Memory B cell (primary cell): ENCODE measurements at places on chromosomes 2 and 18.

DNA sequence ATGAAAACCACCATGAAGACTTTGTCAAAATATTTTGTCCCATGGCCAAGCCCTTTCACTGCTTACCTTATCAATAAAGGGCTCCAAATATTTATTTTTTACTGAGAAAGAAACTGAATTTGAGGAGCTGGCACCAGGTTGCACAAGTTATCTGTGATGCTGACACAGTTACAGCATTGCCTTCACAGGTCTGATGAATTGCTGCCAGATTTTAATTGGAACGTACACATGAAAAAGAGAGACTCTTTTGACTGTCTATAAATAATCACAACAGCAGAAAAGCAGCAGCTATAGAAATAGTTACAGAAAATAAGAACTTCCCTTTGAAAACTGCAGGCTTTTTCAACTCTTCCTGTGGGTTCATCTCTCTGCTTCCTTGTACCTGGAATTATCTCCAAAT, 23.9 kb downstream of the TMEM200C start:
- DNase-seq = no peak

GRCh38 chr18:43651057-43651456, 373.8 kb upstream of the SYT4 start:
- no peak for DNase-seq

DNA sequence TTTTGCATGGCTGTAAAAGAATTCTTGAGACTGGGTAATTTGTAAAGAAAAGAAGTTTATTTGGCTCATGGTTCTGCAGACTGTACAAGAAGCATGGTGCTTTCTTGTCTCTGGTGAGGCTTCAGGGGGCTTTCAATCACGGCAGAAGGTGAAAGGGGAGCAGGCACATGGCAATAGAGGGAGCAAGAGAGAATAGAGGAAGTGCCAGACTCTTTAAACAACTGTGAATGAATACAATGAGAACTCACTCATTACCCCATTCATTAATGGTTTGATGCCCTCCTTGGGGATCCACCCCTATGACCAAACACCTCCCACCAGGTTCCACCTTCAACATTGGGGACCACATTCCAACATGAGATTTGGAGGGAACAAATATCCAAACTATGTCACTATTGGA, 463.5 kb downstream of the MTX2 start:
- no peak for DNase-seq

GRCh38 chr2:162297925-162298552, 20.4 kb downstream of the IFIH1 start:
- peak; percentile 61 for DNase-seq

- DNase-seq = no peak
Observed at GRCh38 chr18:12462242-12462641, 54.5 kb downstream of the PRELID3A start.

- DNase-seq = no peak
Observed at GRCh38 chr18:27185025-27185763, at the start of gene CHST9. CHST9 (minus strand) TSS chr18:27185308; CDS start chr18:27142809, 42,499 bp downstream.

DNA sequence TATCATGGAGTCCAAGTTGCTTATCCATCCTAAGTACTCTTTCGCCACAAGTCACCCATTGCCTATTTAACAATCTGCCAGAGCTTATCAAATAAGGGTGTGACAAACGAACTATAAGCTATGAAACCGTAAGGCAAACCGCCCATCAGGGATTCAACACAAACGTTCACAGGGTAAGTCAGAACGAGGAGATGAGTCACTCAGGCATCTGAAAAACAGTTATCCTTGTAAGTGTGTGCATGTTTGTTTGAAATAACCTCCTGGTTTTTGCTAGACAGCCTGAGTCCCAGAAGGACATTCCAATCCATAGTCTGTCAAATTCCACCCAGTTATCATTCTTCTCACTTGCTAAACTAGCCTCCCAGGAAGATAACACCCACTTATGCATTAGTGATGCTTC, 299.1 kb downstream of the PAX3 start:
- DNase-seq = no peak

GRCh38 chr2:109457794-109458193, 156.0 kb downstream of the SEPTIN10 start:
- no peak for DNase-seq

DNA sequence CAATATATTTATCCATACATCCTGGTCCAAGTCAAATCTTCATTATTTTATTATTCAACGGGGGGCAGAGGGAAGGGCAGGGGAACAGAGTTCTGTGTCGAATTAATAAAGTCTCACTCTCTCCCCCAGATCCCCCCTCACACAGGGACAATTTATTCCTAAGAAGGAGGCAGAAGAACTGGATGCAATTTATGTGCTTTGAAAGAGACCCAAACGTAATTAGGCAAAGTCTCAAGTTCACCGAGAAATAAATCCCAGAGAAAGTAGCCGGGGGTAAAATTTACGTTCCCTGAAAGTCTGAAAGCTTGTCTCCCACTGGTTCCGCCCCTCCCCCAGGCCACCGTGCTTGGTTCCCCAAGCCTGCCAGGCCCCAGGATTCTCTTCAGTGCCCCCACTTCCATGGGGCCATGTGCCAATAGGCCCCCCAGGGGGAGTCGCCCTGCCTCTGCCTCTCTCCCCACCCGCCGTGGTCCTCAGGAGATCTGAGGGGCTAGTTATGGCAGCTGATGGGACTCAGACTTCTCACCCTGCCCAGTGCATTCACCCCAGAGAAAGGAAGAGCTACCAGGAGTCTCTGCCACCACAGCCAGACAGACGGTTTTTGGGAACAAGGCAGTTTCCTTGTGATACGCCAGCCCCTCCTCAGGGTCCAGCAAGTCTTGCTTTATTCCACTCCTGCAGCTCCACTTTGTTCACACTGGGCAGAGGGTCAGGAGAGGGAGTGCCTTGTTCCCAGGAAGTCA, 215.5 kb downstream of the CYP26B1 start:
- no peak for DNase-seq

DNA sequence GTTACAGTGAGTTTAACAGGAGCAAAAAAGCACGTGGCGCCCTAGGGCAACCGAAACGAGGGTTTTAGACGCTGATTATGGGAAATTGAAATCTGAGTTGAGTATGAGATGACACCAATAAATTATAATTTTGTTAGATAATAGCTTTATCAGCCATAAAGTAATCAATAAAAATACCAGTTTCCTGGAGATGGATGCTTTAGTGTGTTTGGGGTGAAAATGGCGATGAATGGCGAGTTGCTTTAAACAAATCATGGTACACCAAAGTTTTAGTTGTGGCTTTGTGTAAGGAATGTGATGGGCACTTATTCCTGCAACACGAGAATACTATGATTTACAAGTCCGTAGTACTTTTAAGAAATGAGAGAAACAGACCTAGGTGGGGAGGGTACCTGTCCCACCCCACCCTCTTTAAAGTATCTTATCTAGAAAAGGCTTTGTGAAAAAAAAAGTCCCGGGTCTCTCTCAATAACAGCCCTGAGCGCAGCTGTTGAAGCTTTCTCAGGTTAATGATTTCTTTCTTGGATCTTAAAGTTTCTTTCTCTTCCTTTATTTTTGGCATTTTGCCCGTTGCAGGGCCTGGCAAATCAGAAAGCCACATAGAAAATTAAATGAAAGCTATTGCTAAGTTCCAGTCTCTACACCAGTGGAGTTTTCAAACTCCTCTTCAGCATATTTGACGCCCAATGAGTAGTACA, 1.5 kb upstream of the RRM2 start:
- DNase-seq = no peak

- DNase-seq = no peak
Observed at GRCh38 chr2:215010390-215010789, 128.0 kb downstream of the ABCA12 start.

DNA sequence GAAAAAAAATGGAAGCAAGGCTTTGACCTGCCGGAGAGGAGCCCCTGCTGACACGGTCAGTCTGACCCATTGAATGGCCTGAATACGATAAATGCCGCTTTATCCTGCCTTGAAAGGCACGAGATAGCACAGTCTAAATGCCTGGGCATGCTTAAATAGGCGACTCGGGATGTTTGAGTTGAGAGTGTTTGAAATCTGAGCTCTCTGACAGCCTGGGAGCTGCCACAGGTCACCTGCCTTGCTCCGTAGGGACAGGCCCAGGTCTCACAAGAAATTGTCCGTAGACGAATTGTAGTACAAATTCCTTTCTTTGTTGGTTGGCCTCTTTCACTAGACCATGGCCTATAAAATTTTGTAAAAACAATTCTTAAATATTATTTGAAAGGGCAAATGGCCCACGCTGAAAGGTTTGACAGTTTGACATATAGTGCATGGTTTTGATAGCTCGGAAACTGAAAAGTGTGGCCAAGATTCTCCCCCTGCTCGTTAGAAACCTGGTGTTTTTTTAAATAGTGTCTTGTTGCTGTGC, 72.8 kb downstream of the MEIS1 start:
- no peak for DNase-seq

DNA sequence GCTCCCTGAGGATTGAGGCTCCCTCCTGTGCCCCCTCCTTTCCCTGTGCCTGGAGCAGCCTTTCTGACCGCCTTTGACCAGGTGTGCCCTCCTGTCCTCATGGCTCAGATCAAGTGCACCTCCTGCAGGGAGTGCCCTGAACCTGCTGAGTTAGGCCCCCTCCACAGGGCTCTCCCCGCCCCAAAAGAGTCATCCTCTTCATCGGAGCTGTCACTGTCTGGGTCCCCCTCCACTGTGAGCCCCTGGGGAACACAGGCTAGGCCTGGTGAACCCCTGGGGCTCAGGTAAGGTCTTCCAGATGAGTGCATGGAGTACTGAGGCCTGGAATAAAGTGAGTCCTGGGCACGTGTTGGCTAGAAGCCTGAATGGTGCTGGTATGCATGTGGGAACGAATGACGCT, 173.5 kb downstream of the INHBB start:
- no peak for DNase-seq

DNA sequence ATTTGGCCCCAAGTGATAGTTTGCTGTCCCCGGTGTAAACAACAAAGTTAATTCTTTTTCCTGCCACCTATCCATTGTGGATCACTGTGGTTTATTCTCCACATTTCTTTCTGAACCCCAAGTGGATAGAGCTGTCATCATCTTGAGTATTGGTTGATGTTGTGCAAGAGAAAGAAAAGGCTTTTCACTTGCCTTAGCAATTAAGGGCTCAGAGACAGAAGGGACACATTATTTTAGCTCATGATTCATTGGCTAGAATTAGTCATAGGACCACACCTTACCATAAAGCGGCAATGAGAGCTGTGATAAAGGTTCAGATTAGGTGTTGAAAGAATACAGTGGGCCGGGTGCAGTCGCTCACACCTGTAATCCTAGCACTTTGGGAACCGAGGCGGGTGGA, 442.1 kb upstream of the DCC start:
- DNase-seq = no peak
